ENCODE measurements at places on chromosomes 4 and X. TPM values are rescaled to one million over a fixed set of nuclear protein-coding genes. Genes with fewer than 3 reads are reported as not detected.
A peak's percentile ranks its signal among the peaks of the same experiment; 100 is the strongest.

The TEX13C gene
- not detected for total RNA-seq

The TRPC5OS gene
- total RNA-seq = not detected

The ZMAT1 gene
- 0.36 TPM for total RNA-seq

The HDAC6 gene
- total RNA-seq = 46.5 TPM

DNA sequence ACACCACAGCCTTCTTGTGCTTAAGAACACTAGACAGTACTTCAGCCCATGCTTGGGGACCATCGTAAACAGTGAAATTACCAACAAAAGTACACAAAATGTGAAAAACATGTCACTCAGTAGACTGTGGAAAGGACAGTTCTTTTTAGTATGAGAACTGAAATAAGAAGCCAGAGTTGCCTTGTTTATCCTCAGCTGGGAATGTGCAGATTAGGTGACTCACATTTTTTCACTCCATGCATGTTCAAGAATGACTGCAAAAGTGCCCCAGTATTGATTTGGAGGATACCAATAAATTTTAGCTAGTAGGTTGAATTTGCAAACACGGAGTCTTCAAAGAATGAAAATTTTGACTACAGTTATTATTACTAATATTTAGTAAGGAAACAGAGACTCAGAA is 23.1 kb upstream of the BMP3 start:
- no peak for ATAC-seq

DNA sequence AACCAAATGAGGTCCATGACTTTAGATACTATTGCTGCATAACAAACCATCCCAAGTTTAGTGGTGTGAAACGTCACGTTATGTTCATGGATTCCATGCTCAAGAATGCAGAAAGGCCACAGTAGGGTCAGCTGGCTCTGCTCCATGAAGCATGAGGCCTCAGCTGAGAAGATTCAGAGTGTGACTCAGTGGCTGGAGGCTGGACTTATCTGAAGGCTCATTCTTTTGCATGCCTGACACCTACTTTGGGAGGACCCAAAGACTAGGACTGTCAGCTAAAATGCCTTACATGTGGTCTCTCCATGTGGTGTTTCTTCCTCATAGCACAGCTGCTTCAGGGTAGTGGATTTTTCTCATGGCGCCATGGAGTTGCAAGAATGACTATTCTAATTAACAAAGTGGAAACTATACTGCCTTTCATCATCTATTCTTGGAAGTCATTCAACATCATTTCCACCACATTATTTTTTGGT is 11.5 kb upstream of the CCDC149 start:
- ATAC-seq = peak; percentile 37

- ATAC-seq = no peak
Measured at GRCh38 chrX:33194876-33195433, 16.4 kb downstream of the DMD start.

GRCh38 chrX:19772096-19772821 is 115.1 kb downstream of the SH3KBP1 start:
- ATAC-seq = no peak

The CXCL6 gene
- 1.4 TPM for total RNA-seq

The FOXP3 gene
- total RNA-seq = 0.76 TPM

The LRP2BP gene
- total RNA-seq = 0.60 TPM

GRCh38 chr4:86356425-86357210 is 3.2 kb downstream of the MAPK10 start:
- ATAC-seq = no peak

GRCh38 chr4:98515470-98515809 is 143.0 kb downstream of the TSPAN5 start:
- ATAC-seq = no peak

The KIAA1210 gene
- not detected for total RNA-seq

- no peak for ATAC-seq
Measured at GRCh38 chr4:162506253-162506652, 342.5 kb upstream of the FSTL5 start.

The HSPA4L gene
- total RNA-seq = 35.5 TPM

GRCh38 chr4:181146051-181146450 is 1097.2 kb upstream of the TENM3 start:
- ATAC-seq = no peak

- no peak for ATAC-seq
Measured at GRCh38 chr4:13386405-13387107, 97.6 kb downstream of the RAB28 start.

Data from esophagus mucosa (tissue), 1 donor.